ENCODE measurements at places on chromosomes 5 and 9.

GRCh38 chr5:142984525-142984924 is 214.3 kb downstream of the ARHGAP26 start:
- no peak for DNase-seq

DNA sequence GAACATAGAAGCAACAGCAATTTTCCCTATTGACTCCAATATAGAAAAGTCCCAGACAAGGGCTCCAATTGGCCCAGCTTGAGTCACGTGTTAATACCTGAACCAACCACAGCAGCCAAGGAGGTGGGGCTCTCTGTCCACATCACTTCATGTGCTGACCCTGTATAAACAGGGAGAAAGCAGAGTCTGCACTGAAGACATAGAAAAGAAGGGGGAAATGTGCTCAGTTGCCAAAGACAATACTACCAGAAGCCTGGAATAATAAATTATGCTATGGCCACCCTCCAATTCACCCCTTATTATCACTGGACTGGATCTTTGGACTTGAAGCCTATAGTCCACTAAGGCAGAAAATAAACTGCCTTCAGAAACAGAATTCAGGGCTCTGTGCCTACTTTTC is 275.4 kb downstream of the EPB41L4A start:
- DNase-seq, result no peak

GRCh38 chr9:131543141-131543540 is 2.2 kb upstream of the PRRT1B start:
- DNase-seq, result no peak

DNA sequence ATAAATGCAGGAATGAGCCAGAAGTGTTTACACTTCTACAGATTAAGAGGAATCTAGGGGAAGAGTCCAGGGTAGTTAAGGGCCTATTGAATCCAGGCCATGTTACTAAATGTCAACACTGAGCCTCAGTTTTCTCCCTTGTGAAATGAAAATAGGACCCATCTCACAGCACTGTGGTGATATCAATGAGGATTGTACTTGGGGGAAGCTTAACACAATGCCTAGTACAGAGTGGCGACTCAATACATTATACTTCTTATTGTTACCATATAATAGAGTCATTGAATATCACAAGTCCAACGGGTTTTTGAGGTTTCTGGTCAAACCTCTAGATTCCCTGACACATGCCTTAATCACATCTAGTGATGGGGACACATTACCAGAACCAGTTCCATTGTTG is 4.6 kb downstream of the TRUB2 start:
- DNase-seq, result no peak

DNA sequence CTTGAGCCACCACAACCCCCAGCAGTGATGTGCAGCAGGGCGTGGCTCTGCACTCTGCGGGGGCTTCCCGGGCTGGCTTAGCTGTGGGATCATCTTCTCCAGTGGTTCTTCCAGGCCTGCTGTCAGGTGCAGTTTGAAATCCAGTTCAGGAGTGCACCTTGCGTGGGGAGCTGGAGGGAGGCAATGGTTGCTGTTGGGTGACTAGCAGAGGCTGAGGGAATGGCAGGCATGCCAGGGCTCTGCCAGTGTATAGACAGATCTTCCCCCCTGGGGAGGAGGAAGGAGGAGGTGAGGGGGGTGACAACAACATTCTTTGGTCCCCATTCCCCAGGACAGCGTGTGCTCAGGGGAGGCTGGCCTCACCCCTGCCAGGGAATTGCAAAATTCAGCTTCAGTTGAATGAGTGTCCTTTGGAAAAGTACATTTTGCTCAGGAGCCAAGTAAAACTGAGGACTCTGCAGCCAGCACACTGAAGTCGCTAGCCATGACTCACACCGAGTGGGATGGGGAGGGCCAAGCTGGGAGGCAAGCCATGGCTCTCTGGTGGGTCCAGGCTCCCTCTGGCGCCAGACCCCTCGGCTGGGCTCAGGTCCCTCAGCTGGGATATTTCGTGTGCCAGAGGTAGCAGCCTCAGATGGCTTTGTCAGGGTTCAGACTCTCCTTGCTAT is 35.0 kb downstream of the ERGIC1 start:
- peak; percentile 95 for DNase-seq

DNA sequence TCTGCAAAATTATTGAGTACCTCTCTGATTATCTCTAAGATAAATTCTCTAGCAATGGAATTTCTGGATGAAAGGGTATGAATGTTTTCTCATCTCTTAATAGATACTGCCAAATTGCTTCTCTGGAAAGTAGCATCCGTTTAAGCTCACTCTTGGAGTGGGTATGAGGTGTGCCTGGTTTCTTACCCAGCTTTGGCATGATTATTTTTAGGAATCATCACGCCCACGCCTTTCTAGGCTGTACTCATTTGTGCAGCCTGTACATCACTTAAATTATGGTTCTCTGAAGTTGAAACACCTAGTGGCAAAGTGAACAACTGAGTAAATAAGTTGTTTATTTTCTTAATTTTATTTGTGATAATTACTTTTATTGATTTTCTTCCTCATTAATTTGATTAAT is 156.5 kb upstream of the IL12B start:
- no peak for DNase-seq

DNA sequence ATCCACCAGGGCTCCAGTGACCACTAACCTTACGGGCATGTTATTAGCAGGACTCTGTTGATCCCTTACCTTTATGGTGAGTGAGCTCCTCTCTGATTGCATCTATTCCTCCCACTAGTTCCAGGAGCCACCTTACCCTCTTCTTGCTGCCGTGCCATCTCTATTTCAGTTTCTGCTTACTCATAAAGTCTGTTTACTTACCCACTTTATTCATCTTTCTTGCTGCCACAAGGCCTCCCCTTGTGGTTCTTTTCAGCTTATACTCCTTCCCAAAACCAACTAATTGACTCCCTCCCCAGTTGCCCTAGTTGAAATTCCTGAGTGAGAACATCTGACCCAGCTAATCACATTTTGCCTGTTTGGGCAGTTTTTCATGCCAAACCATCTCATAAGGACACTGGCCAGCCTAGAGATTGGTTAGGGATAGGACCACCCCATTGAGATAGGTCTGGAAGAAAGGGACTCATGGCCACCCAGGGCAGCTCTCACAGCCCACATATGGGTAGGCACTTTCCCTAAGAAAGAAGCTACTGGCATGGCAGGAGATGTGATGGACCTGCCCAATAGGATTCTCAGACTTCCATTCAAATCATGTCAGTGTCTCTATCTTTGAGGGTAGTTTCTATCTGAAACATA is 412.7 kb downstream of the EFNA5 start:
- DNase-seq, result no peak

DNA sequence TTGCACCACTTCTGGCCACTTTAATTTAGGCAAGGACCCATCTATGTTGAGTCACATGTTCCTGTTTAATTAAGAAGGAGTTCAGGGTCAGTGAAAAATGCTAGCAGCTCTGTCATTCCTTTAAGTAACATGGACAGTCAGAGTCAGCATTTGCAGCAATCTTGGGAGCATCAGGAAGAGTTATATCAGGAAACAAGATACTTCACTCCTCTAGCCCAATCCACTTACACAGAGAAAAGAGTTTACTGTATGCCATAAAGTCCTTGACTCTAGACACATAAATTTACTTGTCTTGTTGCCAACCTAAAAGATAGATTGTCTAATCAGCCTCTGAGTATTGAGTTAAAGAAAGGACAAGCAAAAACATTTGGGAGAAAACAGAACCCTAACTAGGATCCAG is 266.7 kb downstream of the PJA2 start:
- DNase-seq, result peak; percentile 35

DNA sequence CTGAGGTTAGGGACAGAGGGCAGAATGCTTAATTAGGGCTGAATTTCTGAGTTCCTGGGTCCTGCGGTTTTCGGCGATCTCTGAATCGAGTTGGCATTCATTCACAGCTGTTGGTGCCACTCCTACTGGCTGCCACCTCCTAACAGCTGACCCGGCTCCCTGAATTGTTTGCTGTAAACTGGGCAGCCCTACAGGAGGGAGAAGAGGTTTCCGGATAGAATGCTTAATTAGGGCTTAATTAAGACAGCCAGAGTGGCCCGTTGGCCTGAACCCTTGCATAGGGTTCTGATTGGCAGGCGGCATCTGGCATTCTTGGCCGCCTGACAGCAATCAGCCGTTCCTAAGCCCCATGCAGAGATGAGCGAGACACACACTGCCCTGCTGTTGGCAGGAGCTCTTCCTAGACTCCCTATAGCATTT is 25.7 kb downstream of the FRMPD1 start:
- DNase-seq, result peak; percentile 18

DNA sequence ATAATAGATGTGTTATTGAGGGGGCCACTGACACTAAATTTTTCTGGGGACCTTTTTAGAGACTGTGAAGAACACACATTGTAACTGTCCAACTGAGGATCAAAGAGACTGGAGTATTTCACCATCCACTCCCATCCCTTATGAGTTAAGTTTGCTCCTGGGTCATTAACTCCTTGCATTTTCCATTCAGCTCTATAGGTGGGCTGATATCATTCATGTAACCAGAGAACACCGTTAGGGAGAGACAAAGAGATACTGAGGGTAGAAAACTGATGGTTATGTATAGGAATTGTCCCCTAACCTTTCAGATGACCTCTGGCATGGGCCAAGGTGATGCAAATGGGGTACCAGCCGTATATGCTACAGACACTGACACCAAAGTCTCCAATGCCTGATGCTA is 142.4 kb upstream of the TLR4 start:
- DNase-seq, result no peak

DNA sequence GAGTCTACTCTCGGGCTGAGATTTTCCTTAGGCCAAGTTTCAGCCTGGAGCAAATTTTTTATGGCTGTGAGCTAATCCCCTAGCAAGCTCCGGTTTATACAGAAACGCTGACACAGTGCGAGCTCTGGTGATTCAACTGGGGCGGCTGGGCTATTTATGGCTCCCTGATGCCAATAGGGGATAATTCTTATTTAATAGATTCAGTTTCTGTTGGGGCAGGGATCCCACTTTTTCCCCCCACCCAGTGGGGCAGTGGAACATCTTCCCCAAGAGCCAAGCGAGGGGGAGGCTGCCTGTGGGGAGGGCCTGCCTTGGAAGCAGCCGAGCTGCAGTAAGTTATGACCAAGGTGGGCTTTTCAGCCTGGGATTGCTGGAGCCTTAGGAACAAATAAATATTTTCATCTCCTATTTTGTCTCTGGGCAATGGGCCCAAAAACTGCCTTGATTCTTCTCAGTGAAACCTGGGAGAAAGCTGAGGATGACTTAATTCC is 129.1 kb downstream of the MACROH2A1 start:
- DNase-seq, result peak; percentile 61

GRCh38 chr9:72315510-72316311 is 49.3 kb downstream of the ZFAND5 start:
- peak; percentile 83 for DNase-seq

DNA sequence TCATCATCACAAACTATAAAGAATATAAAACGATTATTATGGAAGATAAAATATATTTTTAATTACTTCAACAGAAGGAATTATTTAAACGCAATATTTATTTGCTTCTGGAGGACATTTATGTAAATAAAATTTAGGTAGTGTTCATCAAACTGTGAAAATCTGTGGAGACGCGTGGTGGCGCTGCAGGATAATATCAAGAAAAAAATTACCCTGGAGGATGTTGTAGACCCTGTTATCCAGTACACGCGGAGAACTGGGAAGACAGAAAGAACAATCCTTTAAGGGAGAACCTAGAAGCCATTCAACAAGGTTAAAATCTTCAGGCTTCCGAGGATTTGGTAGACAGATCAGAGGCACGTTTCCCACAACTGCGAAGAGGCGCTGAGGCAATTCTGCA is at the start of gene PCDHB12:
TSS of gene PCDHB12 (plus strand) at position 242 of the 400 bp plus-strand sequence. CDS start 189 bp downstream, outside the sequence.
- no peak for DNase-seq

- no peak for DNase-seq
Measured at GRCh38 chr9:109599131-109599530, 101.0 kb upstream of the PTPN3 start.

- DNase-seq, result no peak
Measured at GRCh38 chr9:117677572-117677971, 26.6 kb upstream of the TLR4 start.

- DNase-seq, result peak; percentile 30
Measured at GRCh38 chr5:147685993-147686392, 96.5 kb downstream of the JAKMIP2 start.

DNA sequence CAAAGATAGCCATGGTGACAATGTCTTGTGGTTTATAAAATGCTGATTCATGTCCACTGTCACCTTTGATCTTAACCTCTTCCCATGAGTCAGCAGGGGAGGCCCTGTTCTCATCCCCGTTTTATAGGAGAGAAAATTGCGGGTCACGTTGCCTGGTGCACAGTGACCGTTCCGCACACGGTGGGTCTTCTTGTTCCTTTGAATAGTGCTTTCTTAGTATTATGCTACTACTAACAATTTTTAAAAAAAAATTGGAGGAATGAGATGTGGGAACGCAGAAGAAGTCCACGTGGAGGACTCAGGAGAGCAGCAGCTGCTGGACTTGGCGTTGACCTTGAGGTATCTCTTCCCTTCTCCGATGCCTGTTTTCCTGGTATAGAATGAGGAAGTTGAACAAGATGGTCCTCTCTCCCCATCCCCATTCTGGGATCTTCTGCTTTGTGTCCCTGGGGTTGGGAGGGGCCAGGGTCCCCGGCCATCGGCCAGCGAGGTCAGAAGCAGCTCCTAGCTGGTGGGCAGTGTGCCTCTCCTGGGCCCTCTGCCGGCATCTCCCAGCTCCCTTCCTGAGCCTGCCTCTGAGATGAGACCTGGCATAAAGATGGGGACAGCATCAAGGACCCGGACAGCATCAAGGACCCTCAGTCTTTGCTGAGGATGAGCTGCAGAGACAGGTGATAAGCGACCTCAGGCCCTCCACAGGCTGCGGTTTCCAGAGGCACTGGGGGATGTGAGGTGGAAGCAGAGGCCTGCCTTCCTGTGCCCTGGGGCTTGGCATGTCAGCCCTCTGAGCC is 143.9 kb downstream of the C9orf50 start:
- peak; percentile 76 for DNase-seq

- DNase-seq, result peak; percentile 0
Measured at GRCh38 chr9:30116673-30117217, 2267.7 kb upstream of the ACO1 start.

- DNase-seq, result no peak
Measured at GRCh38 chr5:76084496-76085242, 1.5 kb downstream of the SV2C start.

GRCh38 chr5:78889369-78890140 is 95.6 kb downstream of the ARSB start:
- peak; percentile 71 for DNase-seq

GRCh38 chr5:23727271-23727670 is 219.9 kb downstream of the PRDM9 start:
- DNase-seq, result no peak

DNA sequence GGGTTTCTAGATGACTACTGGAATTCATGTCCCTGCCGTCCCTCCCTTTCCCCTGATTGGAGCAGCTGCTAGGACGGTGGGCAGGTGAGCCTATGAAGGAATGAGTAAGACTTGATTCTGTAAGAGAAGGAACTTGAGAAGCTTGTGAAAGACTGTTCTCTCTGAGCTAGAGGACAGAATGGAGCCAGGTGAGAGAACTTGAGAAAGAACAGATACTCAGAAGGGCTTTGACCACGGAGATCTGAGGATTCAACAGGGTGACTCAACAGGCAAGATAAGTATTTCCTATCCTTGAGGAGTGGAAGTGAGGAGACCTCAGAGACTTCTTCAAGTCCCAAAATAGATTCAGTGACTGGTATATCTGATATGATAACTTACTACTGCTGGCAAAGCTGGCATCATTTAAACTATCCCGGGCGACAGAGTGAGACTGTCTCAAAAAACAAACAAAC is 41.9 kb downstream of the HSDL2 start:
- DNase-seq, result no peak
